ENCODE measurements at places on chromosomes 1 and 21. TPM values are rescaled to one million over a fixed set of nuclear protein-coding genes. Genes with fewer than 3 reads are reported as not detected.

RAP1GAP gene
- 0.17 TPM for total RNA-seq

BGLAP gene
- 0.50 TPM for total RNA-seq

FPGT gene
- 11.9 TPM for total RNA-seq

EPHA10 gene
- 0.43 TPM for total RNA-seq

KRTAP12-1 gene
- not detected for total RNA-seq

SMIM12 gene
- 19.2 TPM for total RNA-seq

LEFTY1 gene
- total RNA-seq: not detected

GJC2 gene
- 0.72 TPM for total RNA-seq

CLIC6 gene
- total RNA-seq: not detected

SPRR3 gene
- total RNA-seq: not detected

WARS2 gene
- 17.6 TPM for total RNA-seq

SSX2IP gene
- total RNA-seq: 19.5 TPM

SIKE1 gene
- 59.0 TPM for total RNA-seq

KIAA1614 gene
- total RNA-seq: 0.20 TPM

FCRL5 gene
- total RNA-seq: not detected

LCE2C gene
- not detected for total RNA-seq

Data from NCI-H460 (cell line).